ENCODE measurements at places on chromosomes 1 and 21.

GRCh38 chr1:155976062-155976912, 2.1 kb downstream of the ARHGEF2 start:
- peak; percentile 41 for DNase-seq

- no peak for DNase-seq
Observed at GRCh38 chr1:94124538-94124937, 3.6 kb upstream of the ABCA4 start.

DNA sequence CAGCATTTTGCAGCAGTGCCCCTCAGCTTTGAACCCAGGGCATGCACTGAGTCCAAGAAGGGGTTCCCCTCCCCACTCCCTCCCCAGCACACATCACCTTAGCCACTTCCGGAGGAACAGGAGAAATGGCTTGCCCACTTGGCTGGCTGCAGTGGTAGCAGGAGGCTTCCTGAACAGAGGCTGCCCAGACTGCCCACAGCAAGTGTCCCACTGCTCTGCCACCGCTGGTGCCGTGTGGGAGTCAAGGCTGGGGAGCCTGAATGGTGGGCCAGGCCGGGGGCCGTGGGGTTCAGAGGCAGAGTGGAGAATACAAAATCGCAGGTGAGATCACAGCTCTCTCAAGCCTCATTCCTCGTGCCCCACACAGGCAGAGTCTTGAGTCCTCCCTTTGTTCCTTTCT, 34.5 kb downstream of the CD247 start:
- DNase-seq, result no peak

DNA sequence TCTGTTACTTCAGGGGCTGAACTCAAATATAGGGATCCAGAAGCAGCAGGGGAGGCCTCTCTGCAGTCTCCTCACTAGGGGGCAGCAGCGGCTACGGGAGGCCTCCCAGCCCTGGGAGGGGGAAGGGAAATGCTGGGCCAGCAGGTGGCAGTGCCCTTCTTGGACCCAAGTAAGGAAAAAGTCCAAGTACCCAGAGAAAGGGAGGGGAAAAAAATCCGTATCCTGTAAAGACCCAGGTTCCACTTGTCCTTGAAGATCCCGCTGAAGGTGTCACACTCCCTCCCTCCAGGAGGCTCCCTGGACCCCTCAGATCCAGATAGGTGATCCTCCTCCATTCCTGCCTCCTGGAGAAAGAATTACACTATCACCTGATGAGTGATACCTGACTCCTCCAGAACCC, 14.1 kb upstream of the NUAK2 start:
- peak; percentile 42 for DNase-seq

DNA sequence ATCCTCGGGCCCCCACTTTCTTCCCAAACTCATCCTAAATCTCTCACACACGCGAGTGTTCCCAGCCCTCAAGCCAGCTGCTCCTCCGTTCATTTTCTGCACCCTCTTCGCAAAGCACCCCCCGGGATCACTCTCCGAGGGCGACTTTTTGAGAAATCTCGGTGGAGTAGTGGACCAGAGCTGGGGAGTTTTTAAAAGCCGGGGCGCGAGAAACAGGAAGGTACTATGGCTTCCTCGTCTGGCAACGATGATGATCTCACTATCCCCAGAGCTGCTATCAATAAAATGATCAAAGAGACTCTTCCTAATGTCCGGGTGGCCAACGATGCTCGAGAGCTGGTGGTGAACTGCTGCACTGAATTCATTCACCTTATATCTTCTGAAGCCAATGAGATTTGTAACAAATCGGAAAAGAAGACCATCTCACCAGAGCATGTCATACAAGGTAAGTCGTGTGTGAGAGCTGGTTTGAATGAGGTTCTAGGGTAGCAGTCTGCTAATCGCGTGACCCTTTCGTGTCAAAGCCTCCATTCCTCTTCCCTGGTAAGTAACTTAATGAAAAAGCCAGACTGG, 800 bp downstream of the DR1 start:
- no peak for DNase-seq

- no peak for DNase-seq
Observed at GRCh38 chr1:152980676-152981075, 3.2 kb upstream of the SPRR1A start.

GRCh38 chr1:115173151-115173550, 83.8 kb upstream of the TSPAN2 start:
- no peak for DNase-seq

- DNase-seq, result no peak
Observed at GRCh38 chr1:166673722-166674121, 165.6 kb upstream of the POGK start.

DNA sequence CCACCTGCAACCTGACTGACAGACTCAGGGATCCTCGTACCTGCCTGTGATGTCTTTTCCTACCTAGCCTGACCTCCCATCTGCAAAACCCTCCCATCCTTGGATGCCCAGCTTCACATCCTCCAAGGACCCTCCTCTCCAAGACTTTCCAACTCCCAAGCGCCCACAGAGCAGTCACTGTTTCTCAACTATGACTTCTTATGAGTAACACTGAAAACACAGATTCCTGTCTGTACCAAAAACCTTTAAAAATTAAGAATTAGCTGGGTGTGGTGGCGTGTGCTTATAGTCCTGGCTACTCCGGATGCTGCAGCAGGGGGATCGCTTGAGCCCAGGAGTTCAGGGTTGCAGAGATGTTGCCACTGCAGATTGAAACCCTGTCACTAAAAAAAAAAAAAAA, 181.9 kb downstream of the PSMG1 start:
- no peak for DNase-seq

- no peak for DNase-seq
Observed at GRCh38 chr1:217535601-217536377, 95.1 kb downstream of the GPATCH2 start.

- DNase-seq, result no peak
Observed at GRCh38 chr21:45460611-45461368, 55.8 kb downstream of the COL18A1 start.

GRCh38 chr1:14435368-14436023, 163.0 kb upstream of the KAZN start:
- DNase-seq, result no peak

DNA sequence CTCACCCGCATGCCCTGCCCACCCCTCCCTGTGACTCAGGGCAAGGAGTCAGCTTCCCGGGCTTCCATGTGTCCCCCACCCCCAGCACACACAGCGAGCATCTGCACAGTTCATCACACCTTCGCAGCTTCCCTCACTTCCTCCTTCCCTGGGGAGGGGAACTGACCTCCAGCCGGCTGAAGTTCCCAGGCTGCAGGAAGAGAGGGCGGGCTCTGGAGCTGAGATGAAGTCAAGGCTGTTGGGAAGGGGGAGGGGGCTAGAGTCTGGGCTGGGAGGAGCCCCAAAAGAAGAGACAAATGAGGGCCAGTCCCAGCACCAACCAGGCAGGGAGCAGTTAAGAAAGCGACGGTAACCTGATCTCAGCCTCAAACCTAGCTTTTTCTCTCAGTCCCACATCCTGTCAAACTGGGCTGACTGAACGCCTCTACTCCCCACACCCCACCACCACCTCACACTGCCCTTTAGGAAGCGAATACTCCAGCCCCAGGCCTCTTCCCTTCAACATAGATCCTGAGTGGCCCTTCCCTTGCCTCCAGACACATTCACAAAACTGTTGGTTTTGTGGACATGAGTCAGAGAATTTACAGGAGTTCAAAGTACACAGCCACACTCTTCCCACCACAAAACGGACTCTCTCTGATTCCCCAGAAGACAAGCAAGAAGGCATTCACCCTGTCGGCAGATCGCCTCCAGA, 1.8 kb downstream of the RHOC start:
- no peak for DNase-seq

DNA sequence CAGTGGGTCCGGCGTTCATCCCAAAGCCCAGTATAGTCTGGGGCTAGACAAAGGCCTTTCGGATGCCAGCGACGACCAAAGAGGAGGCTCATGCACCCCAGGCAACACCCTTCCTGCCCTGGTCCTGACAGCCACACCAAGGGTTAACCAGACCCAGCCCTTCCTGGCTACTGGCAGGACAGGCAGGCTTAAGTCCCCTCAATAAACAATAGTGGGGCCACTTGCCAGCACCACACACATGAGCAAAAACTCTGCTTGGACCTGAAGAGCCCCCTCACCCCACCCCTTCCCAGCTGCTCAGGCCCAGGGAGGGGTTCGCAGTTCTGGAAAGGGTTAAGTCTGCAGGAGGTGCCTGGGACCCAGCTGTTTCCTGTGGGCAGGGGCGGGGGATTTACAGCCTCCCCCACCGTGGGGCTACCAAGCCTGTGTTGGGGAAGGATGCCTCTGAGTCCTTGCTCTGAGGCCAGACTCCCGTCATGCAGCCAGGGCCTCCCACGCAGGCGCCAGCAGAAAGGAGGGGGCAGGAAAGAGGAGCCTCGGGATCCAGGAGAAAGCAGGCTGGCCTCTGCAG, 18.2 kb downstream of the PHLDA3 start:
- DNase-seq, result no peak

DNA sequence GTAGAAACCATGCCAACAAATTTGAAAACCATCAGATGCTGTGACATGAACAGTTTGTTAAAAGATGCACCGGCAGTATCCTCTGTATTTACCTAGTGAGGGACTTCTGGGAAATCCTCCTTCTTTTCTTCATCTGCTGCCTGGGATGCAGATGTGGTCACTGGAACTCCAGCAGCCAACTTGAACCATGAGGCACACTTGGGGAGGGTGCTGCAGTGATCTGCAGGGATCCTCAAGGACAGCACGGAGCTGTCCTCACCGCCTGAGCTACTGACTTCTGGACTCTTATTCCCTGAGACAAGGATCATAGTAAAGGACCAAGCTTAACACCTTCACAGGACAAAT, 19.5 kb upstream of the NID1 start:
- no peak for DNase-seq

- DNase-seq, result no peak
Observed at GRCh38 chr1:198643808-198644207, 5.0 kb downstream of the PTPRC start.

- DNase-seq, result no peak
Observed at GRCh38 chr21:39634507-39634906, 21.8 kb downstream of the B3GALT5 start.

GRCh38 chr1:221809091-221810029, 67.5 kb upstream of the DUSP10 start:
- no peak for DNase-seq

- no peak for DNase-seq
Observed at GRCh38 chr1:204031098-204031710, 41.7 kb upstream of the SOX13 start.
